ENCODE measurements at places on chromosomes 6 and 20.

DNA sequence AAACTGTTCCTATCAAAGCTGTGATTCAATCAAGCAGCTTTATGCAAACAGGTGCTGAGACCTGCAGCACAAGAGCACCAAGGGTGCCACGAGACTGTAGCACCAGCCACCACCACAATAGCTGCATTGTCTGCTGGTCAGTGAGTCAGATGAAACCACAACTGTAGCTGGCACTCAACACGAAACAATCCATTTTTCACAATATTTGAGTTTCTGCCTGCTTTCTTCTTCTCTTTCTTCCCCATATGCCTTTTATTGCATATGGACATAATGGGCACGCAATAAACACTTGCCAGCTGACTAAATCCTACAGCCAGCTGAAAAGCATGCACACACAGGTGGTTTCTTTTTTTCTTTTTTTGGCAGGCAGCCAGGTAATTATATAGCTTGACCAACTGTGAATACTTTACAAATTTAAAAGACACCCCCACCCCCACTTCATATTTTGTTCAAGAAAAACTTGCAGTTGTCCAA is 16.6 kb downstream of the SLC2A12 start:
- DNase-seq, result no peak

DNA sequence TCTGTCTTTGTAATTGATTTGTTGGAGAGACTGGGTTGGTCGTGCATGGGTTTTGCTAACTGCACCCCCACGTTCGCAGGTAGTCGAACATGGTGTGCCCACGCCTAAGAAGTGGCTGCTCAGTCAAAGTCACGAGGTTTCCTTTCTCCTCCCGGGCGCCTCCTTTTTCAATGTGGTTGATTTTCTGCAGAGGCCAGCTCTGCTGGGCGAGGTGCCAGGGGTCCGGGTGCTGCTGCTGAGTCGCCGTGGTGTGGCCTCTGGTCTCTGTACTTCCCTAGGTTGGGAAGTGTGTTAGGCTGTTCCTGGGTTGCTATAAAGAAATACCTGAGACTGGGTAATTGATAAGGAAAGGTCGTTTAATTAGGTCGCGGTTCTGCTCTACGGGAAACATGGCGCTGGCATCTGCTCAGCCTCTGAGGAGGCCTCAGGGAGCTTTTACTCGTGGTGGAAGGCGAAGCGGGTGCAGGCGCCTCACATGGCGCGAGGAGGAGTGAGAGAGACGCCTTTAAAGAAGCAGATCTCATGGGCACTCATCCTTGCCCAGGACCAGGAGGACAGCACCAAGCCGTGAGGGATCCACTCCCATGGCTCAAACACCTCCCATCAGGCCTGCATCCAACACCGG is 14.1 kb downstream of the OSBPL2 start:
- no peak for DNase-seq

GRCh38 chr6:160000280-160000704 is 31.4 kb downstream of the IGF2R start:
- DNase-seq, result no peak

DNA sequence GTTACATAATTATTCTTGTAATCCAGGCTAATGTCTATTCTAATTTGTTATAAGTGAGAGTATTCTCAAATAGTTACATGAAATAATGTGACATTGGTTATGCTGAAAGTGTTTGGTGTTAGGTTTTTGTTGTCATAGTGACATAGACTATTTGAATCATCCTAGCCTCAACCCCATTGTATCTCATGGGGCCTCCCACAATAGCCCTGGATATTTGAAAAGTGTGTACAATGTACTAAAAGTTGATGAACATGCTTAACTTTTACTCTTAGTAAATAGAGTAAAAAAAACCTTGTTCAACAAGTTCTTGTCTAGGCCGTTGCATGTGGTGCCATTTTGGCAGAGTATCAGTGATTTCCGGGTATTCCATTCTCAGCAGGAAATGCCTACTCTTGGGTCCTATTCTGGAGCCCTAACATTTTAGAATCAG is 83.0 kb downstream of the RTN4IP1 start:
- DNase-seq, result no peak
